Stimulated activated CD4-positive, alpha-beta T cell treated with anti-CD3 and anti-CD28 coated beads, Interleukin-15, amount 100 ng/mL, for 1 hour (primary cell): ENCODE measurements at places on chromosomes 2 and 18.

- DNase-seq: peak; percentile 8
These were observed 23.4 kb upstream of the CERS6 start for GRCh38 chr2:168432565-168433186.

- no peak for DNase-seq
These were observed 174.3 kb downstream of the ERBB4 start for GRCh38 chr2:212364112-212364985.

GRCh38 chr2:189854187-189854586, 69.9 kb downstream of the PMS1 start:
- no peak for DNase-seq

DNA sequence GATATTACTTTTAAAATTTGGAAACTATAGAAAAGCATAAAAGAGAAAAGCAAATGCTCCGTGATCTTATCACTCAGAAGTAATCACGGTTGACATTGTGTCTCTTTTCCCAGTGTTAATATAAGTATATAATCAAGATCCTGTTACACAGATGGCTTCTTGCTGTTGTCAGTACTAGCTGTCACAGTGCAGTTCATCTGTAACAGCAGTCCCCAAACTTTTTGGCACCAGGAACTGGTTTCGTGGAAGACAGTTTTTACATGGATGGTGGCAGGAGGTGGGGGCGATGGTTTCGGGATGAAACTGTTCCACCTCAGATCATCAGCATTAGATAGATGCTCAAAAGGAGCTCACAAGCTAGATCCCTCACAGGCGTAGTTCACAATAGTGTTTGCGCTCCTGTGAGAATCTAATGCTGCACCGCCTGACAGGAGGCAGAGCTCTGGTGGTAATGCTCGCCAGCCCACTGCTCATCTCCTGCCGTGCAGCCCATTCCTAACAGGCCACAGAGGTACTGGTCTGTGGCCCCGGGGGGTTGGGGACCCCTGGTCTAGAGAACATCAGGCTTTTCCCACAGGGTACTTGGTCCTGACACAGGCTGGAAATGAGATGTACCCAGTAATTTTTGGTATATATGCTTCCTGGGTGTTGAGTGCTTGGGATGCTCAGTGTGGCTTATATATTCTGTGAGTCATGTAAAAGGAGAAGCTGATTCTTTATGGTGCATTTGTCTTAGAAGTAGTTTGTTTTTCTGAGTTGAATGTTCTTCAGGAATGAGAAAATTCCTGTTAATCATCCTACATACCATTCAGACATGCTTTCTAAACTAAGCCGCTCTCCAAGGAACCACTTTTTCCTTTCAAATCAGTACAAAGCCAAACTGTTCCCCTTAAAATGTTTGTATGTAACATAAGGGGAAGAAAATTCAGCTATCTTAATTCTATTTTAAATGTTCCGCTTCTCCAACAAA, 121.8 kb downstream of the NCK2 start:
- no peak for DNase-seq

DNA sequence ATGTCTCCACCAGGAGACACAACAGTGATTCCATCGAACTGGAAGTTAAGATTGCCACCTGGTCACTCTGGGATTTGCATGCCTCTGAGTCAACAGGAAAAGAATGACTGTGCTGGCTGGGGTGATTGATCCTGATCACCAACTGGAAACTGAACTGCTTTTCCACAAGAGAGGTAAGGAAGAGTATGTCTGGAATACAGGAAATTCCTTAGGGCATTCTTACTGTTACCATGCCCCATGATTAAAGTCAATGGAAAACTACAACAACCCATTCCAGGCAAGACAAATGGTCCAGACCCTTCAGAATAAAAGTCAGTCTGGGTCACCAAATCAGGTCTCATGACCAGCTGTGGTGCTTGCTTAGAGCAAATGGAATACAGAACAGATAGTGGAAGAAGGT, 12.0 kb upstream of the DDX1 start:
- DNase-seq: no peak

DNA sequence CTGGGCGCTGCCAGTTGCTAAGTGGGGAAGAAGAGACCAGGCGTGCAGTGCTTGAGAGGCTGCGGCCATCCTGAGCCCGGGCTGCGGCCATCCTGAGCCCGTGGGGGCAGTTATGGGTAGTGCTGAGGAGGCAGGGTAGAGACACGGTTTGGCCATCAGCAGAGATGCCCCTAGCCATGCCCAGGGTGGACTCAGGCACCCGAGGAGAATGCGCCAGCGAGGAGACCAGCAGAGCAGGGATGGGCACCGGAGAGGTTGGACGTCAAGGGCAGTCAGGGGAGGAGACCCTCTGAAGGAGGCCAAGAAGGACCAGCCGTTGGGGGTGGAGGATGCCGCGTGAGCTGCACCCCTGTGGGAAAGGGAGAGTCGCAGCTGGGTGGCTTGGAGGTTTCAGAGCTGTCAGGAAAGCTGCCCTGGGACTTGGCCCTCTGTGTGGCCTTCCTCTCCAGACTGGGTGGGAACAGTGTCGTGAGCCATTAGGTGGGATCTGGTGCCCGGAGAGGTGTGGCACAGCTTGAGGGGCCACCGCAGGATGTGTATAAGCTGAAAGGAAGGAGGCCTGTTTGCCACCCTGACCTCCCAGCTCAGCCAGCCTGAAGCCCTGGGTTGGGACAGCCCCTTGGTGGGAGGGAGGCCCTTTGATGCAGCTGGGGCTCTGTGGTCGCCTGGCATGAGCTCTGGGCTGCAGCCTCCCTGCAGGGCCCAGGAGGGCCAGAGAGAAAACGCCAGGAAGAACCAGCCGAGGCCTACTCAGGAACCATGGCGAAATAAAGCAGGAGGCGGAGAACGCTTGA, 56.0 kb downstream of the SH3BP4 start:
- no peak for DNase-seq

DNA sequence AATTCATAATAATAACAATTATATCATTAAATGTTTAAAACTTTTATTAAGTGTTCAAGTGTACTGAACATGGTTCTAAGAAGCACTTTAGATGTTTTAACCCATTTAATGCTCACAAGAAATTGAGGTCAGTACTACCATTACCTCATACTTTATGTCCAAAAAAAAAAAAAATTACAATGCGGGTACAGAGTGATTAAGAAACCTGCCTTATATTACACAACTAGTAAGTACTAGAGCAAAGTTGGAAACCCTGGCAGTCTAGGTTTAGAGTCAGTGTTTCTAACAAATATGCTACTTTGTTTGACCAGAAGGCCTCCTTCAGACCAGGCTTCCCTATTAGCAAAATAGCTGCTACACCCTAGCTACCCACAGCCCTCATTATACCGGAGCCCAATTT, 28.5 kb downstream of the PLEKHM3 start:
- DNase-seq: no peak

DNA sequence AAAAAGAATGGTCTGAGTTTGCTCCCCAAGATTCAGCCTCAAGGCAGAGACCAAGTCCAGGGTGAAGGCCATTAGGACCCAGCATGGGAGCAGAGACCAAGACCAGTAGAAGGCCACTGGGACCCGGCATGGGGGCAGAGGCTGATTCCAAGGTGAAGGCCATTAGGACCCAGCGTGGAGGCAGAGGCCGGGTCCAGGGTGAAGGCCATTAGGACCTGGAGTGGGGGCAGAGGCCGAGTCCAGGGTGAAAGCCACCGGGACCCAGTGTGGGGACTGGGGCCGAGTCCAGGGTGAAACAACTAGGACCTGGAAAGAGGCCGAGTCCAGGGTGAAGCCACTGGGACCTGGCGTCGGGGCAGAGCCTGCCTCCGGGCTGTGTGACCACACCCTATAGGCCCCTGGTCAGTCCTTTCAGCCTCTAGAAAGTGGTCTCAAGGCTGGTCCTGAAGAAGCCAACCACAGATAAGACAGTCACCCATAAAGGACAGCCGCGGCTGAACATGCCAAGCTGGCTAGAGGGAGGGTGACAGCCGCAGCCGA, 113.8 kb upstream of the SALL3 start:
- DNase-seq: no peak

DNA sequence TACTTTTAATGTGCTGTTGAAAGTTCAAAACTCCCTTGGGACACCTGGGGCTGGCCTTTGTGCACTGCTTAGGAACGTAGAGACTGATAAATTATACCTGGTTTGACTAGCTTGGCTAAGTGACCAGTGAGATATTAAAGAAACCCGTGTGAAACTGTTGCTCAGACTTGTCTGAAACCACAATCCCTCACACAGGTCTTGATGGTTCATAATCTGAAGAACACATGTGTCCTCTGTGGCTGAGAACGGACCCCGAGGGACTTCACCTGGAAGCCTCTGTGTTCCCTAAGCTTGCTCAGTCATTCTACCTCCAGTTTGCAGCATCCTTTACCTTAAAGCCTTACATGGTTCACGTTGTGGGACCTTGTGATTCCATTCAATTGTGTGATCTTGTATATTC, 218.8 kb downstream of the CBLN2 start:
- DNase-seq: no peak

DNA sequence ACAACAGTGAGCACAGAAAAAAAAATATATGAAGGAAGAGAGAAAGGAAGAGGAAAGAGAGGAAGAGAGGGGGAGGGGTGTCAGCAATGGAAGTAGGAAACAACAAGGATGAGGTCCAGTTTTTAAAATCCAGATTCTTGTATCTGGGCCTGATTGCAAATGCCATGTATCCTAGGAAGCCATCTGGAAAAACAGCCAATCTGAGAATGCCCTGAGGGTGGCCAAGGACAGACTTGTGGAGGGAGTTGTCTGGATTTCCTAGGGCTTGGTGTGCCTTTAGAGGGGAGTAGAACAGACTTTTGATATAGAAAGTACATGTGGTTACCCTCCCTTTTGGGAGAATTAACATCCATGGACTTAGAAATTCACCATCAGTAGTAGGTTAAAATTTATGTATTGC, 47.1 kb downstream of the PRKCE start:
- no peak for DNase-seq

- DNase-seq: no peak
These were observed 56.1 kb downstream of the TNP1 start for GRCh38 chr2:216803791-216804190.

GRCh38 chr2:100274076-100274475, 48.2 kb downstream of the LONRF2 start:
- no peak for DNase-seq

DNA sequence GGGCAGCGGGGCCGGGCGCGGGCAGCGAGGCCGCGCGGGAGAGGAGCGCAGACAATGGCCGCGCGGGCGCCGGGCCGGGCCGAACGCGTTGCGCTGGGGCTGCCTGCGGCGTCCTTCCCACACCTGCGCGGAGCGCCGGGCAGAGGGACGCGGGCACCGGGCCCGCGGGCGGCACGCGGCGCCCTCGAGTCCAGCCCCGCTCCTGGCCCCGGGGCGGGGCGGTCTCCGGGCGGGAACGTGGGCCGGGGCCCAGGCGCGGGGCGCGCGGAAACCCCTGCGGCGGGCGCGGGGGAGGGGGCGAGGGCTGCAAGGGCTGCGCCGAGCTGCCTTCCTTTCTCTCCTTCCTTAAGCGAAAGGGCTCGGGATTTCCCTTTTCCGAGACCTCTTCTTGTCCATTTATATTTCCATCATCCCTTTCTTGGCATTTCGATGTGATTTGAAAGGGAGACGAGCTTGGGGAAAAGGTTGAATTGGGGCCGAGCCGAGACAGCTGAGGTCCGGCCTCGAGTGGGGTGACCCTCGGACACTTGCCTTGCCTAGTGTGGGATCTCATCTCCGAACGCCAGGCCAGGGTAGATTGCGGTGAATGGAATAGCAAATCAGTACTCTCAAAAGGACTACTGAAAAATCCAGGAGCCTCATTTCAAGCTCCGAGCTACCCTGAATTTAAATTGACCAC, 676 bp downstream of the KLHL23 start:
- DNase-seq: peak; percentile 12

DNA sequence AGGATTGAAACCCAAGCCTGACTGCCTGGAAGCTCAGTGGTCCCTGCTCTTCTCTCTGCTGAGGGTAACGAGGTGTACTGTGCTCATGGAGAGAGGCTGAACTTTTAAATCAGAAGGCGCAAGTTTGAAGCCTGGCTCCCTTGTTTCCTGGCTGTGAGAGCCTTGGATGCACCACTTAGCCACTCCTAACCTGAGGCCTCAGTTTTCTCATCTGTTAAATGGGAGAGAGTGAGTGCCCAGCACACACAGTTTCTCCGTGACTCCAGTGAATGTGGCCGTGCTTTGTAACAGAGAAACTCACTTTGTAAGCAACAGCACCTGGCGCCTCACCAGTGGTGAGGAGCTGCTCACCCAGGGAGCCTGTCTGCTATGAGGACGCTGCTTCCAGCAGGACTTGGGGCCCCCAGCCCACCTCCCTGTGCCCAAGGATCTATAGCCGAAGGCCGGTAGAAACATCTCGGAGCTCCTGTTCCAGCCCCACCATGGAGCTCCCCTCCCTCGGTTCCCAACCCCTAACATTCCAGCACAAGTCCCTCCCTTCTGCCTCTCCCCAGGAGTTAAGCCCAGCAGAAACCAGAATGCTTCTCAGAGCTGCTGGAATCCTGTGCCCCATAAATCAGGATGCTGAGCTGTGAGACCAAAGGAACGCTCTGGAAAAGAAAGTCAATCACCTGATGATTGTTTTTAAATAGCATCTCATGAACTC, 20.3 kb upstream of the KCNK3 start:
- no peak for DNase-seq

GRCh38 chr2:55804535-55804934, 110.9 kb upstream of the PNPT1 start:
- no peak for DNase-seq

DNA sequence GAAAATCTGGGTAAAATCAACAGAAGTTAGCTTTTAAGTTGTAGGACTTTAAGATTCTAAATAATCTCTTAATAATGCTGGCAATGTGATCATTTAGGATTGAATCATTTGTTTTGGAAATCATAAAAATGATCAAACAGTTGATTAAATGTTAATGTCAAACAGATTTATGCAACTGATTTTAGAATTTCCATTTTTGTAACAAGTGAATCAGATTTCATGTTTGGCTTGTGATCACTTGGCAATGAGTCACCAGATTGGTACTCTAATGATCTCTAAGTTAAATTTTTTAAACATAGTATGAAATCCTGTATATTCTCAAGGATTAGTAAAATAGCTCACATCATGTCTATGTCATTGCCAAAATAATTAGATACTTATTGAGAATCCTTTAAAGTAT, 50.1 kb upstream of the UNC80 start:
- DNase-seq: no peak

DNA sequence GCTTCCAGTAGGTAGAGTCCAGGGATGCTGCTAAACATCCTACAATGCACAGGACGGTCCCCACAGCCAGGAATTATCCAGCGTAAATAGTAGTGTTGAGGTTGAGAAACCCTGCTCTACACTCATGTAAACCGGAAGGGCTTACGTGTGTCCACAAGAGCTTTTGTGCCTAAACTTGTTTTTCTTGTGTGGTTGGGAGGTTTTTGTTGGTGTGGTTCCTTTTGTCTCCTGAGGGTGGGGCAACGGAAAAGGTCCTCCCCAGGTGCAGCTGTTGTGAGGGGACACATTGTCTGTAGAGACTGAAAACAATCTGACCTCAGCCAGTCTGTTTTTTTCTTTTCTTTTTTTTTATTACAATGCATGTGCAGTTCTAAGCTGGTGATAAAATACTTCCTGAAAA, 72.7 kb upstream of the MGAT5 start:
- no peak for DNase-seq

- no peak for DNase-seq
These were observed 128.2 kb upstream of the CD226 start for GRCh38 chr18:70075906-70076305.

DNA sequence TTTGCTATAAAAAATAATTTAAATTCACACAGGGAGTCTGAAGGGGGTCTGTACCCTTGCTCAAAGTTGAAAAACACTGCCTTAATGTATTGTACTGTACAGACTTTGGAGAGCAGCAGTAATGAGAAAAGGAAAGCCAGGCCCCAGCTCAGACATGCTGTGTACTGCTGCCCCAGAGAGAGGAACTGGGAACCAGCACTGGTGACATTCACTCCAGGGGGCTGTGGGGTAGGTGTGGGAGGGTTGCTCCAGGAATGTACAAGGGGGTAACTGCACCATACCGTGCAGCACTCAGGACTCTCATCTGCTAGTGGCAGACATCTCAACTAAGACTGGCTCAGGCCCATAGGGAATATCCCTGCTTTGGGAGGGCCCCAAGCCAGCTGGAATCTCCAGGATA, 146.0 kb upstream of the RMP24 start:
- DNase-seq: no peak
